ENCODE measurements at places on chromosomes 4 and X.

- DNase-seq: peak; percentile 27
Observed at GRCh38 chrX:41475591-41476241, 28.6 kb downstream of the NYX start.

GRCh38 chr4:89134775-89135319 lies 23.5 kb downstream of the TIGD2 start:
- DNase-seq: no peak

DNA sequence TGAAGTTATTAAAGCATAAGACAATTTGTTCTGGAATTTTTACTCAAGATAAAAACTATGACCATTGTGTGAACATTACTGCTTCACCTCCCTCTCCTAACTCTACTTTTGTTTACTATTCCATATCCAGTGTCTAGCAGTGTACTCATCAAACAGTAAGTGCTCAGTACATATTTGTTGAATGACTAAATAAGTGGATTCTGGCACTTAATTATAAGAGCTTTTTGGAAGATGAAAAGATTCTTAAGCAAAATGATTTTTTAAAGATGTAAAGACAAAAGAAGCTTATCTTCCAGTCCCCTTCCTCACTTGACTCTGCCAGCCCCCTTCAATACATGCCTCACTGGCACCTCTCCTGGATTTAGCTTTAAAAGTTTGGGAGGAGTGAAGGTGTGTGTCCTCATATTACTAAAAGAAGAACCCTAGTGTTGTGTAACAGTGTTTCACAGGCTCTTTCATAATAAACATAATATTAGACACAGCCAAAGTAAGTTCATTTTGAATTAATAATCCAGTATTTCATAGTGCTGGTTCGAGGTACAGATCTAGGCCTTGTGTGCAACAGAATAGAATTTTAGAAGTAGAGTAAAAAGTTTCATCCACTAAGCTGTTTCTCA lies 53.0 kb downstream of the GAB1 start:
- DNase-seq: no peak

- no peak for DNase-seq
Observed at GRCh38 chrX:2628751-2629315, 62.3 kb upstream of the CD99 start.

GRCh38 chr4:17327591-17327990 lies 184.3 kb downstream of the QDPR start:
- DNase-seq: no peak

- DNase-seq: no peak
Observed at GRCh38 chr4:166655231-166655630, 579.1 kb downstream of the SPOCK3 start.

DNA sequence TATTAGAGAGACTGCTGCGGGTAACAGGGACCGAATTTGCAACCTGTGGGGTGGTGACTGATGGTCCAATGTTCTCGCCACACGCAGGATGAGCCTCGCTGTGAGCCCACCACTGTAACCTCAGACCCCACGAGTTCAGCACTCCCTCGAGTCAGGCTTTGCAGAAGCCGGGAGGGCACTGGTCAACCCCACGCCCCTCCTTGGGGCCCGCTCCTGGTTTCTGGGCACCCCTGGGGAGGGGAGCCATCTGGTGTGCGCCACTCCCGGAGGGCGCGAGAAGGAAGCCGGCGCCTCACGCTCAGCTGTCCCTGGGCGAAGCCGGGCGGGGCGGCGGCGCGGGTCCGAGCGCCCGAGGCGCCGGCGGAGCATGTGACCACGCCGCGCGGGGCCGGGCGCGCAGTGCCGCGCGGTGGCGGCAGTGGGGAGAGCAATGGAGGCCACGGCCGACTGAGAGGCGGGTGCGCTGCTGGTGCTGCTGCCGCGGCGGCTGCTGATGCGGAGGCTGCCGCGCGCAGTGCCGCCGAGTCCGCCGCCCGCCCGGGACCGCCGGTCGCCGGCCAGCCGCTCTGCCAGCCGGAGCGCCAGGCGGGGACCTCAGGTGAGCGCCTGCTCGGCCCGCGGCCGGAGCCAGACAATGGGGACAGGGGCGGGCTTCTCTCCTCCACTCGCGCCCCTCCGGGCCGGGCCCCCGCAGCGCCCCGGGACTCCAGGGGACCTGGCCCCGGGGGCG lies 100.1 kb downstream of the CEP135 start:
- DNase-seq: peak; percentile 67

- peak; percentile 12 for DNase-seq
Observed at GRCh38 chr4:75745161-75745560, 20.8 kb downstream of the USO1 start.

- DNase-seq: no peak
Observed at GRCh38 chrX:148933881-148934280, 433.5 kb downstream of the AFF2 start.

- DNase-seq: peak; percentile 6
Observed at GRCh38 chr4:79917246-79917645, 155.8 kb downstream of the ANTXR2 start.

- no peak for DNase-seq
Observed at GRCh38 chrX:108704839-108705238, 31.5 kb downstream of the IRS4 start.

DNA sequence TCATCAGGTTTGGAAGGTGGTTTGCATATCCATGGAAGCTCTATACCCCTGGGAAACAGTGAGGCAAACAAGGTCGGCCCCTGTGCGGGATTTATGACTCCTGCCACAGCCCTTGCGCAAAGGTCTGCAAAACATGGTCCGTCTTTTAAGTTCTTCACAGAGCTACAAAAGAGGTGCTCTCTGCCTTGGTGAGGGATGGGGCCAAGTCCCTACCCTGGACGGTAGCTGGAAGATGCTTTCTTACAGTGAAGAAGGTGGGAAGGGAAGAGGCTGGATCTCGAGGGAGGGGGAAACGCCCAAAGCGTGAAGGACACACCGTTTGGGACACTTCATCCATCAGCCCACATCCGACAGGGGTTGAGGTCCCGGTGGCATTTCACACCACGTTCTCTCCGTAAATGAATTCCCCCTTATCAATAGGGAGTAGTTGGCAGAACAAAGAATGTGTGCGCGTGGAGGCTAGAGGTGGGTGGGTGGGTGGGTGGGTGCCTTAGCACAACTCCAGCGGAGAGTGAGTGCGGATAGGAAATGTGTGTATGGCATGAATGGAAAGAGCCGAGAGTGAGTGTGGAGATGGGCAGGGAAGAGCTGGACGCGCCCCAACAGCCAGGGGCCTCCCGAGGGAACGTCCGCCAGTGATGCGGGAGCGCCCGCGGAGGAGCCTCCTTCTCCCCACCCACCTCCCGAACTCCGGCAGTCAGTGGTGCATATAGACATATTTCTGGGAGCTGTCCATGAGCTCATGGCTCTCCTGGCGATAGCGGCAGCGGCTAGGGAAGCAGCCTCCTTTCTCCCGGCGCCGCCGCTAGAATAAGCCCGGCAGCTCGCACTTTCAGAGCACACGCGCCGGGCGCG lies 68.3 kb downstream of the LARP7 start:
- DNase-seq: peak; percentile 24

GRCh38 chr4:155403886-155404285 lies 27.1 kb upstream of the MAP9 start:
- DNase-seq: peak; percentile 9
